Activated naive CD8-positive, alpha-beta T cell treated with anti-CD3 and anti-CD28 coated beads, Interleukin-2, amount 10 ng/mL, durations not matched to agents 7 days and 5 days (primary cell): ENCODE measurements at places on chromosomes 11 and 22. TPM values are rescaled to one million over a fixed set of nuclear protein-coding genes. Genes with fewer than 3 reads are reported as not detected.

DNA sequence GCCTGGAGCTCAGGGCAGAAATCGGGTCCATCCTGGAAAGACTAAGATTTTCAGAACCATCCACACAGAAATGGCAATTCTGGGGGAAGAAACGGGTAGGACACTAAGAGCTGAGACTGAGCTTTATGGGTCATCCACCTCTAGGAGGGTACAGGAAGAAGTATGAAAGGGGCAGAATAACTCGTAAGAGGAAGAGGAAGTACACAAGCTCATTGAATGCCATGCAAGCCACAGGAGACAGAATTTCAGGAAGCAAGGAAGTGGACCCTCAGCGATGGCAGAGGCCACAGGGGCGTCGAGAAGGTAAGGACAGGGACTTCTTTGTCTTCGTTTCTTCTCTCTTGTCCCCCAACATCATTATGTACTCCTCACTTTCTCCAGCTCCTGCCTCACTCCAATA, 169.6 kb downstream of the MAML2 start:
- peak overlapping the region; percentile 48 for H3K27ac ChIP-seq
- no peak for DNase-seq
- H3K4me3 ChIP-seq: peak overlapping the region; percentile 39
- peaks cover 44% of the 10 kb centered on the region for H3K36me3 ChIP-seq
- peaks cover 29% of the 10 kb centered on the region for H3K4me1 ChIP-seq
- H3K27me3 ChIP-seq: no peaks in the 10 kb centered on the region

- H3K36me3 ChIP-seq: peaks cover 26% of the 10 kb centered on the region
- no peak overlapping the region for H3K4me3 ChIP-seq
- peak overlapping the region; percentile 28 for H3K27ac ChIP-seq
- no peak for DNase-seq
These were observed 21.9 kb downstream of the IGSF9B start for GRCh38 chr11:133934599-133935550.

GRCh38 chr11:16897470-16898061, 116.6 kb downstream of the PLEKHA7 start:
- peaks cover 3% of the 10 kb centered on the region for H3K36me3 ChIP-seq
- H3K4me1 ChIP-seq: peaks cover 13% of the 10 kb centered on the region
- H3K27me3 ChIP-seq: no peaks in the 10 kb centered on the region
- H3K4me3 ChIP-seq: no peak overlapping the region

DNA sequence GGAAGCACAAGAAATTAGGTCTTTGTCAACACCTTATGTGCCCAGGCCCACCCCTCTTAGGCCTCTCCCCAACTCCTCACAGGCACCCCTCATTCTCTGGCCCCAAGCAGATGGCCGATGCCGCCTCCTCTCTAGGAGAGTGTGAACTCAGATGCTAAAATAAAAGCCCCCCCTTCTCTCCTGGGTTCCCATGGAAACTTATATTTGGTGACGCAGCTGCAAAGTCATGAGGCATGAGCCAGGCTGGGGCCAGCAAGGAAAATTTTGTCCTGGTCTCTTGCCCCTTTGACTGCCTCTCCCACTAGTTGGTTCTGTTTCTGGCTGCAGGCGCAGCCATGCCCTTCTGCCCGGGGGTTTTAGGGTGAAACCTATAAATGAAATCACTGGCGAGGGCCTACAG, 11.8 kb downstream of the RCOR2 start:
- no peak overlapping the region for H3K27ac ChIP-seq
- no peak overlapping the region for H3K4me3 ChIP-seq
- H3K36me3 ChIP-seq: peaks cover 20% of the 10 kb centered on the region

The KRTAP5-2 gene
- total RNA-seq: not detected

The UPK3A gene
- total RNA-seq: not detected

The CNIH2 gene
- 2.7 TPM for total RNA-seq

DNA sequence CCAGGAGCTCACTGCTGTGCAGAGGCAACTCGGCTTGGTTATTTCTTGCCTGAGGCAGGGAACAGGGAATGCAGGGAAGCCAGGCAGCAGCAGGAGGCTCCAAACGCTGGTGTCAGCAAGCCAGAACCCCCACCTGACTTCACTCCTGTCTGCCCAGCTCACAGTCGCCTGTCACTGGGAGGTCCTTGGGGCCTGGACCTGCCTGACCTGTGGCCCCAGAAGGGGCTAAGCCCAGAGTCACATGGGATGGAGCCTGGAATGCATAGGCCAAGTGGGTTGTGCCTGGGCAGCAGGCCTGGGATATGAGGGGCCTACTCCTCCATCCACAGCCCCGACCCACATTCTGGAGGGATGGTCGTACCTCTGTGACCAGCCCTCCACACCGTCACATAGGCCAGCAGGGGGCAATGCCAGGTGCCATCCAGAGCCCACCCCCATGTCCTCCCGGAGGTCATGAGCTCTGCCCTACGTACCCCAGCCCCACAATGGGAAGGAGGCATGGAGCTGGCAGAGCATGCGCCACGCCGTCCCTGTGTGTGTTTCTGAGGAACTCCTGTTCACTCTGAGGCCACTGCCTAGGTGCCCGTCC, 5.2 kb downstream of the RASSF7 start:
- H3K27me3 ChIP-seq: no peaks in the 10 kb centered on the region
- H3K27ac ChIP-seq: no peak overlapping the region
- DNase-seq: no peak
- H3K36me3 ChIP-seq: peaks cover 7% of the 10 kb centered on the region

DNA sequence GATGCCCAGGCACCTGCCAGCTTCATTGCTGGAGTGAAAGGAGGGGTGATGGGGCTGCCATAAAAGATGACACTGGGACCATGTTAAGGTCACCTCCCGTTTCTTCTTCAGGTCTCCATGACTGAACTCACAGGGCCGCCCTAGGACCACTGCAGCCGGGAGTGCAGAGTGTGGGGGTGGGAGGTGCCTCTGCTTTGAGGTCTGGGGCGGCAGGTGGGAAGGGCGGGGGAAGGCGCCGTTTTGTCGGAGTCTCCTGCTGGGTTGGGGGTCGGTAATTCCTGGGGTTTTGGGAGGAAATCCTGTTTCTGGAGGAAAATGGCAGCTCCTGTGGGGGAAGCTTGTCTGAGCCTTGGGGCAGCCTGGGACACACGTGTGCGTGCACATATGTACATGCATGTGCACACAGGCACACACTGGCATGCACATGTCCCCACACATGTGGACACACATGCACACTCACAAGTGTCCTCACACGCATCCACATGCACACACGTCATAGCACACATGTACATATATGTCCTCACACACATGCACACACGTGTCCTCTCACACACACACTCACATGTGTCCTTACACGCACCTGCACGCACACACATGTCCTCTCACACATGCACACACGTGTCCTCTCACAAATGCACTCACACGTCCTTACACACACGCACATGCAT, 990.9 kb downstream of the BRD1 start:
- no peaks in the 10 kb centered on the region for H3K27me3 ChIP-seq
- H3K27ac ChIP-seq: no peak overlapping the region
- H3K36me3 ChIP-seq: no peaks in the 10 kb centered on the region
- no peaks in the 10 kb centered on the region for H3K4me1 ChIP-seq
- DNase-seq: no peak

The FAM180B gene
- total RNA-seq: not detected

DNA sequence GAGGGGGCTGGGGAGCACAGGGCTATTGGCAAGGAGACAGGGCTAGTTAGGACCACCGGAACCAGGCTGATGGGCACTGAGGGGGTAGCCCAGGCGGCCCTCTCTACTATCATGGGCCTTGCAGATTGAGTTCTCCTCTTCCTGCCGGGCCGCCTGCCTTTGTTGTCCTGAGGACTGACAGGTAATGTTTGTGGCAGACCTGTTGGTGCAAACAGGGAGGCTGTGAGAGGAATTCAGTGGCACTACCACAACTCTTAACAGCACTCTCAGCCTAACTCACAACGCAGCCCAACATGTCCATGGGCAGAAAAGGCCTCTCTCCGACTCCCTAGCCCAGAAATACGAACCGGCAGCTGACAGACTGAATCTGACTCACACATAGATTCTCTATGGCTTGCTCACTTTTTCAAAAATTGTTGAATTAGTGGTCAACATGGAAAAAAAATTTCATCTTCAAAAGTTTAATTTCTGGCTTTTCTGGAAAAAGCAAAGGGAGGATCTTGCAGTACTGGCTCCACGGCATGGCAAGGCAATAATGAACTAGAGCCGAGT, 11.4 kb downstream of the KCNJ5 start:
- peaks cover 5% of the 10 kb centered on the region for H3K4me1 ChIP-seq
- no peak for DNase-seq
- H3K4me3 ChIP-seq: no peak overlapping the region
- H3K27ac ChIP-seq: no peak overlapping the region

- peaks cover 8% of the 10 kb centered on the region for H3K4me1 ChIP-seq
- no peaks in the 10 kb centered on the region for H3K36me3 ChIP-seq
- H3K27me3 ChIP-seq: peaks cover 23% of the 10 kb centered on the region
- H3K27ac ChIP-seq: no peak overlapping the region
These were observed 36.6 kb downstream of the RPS6KA4 start for GRCh38 chr11:64395545-64396078.

- DNase-seq: no peak
- no peaks in the 10 kb centered on the region for H3K4me1 ChIP-seq
- peaks cover 7% of the 10 kb centered on the region for H3K27me3 ChIP-seq
- H3K27ac ChIP-seq: no peak overlapping the region
- no peak overlapping the region for H3K4me3 ChIP-seq
- H3K36me3 ChIP-seq: no peaks in the 10 kb centered on the region
These were observed 42.4 kb downstream of the GLYATL2 start for GRCh38 chr11:58801974-58802545.

The KIF18A gene
- total RNA-seq: 21.6 TPM

The ANKK1 gene
- total RNA-seq: 1.9 TPM

The JHY gene
- total RNA-seq: 5.5 TPM

DNA sequence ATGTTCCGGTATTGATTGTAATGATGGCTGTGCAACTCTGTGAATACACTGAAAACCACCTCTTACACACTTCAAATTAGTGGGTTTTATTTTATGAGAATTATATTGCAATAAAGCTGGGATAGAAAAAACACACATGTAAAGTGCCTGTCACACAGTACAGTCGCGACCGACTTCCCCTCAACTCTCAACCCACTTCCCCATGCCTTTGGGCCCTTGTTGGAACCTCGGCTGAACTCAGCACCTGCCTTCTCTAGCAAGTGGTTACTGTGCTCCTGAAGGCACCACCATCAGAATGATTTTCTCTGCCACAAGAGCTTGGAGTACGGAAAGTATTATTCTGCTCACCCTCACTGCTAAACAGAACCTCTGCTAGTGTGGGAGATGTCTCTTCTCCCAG, 13.5 kb downstream of the KCNJ1 start:
- no peaks in the 10 kb centered on the region for H3K27me3 ChIP-seq
- H3K4me3 ChIP-seq: no peak overlapping the region
- H3K36me3 ChIP-seq: no peaks in the 10 kb centered on the region
- H3K4me1 ChIP-seq: peaks cover 2% of the 10 kb centered on the region

The OR4A16 gene
- total RNA-seq: not detected

The DEUP1 gene
- total RNA-seq: not detected

DNA sequence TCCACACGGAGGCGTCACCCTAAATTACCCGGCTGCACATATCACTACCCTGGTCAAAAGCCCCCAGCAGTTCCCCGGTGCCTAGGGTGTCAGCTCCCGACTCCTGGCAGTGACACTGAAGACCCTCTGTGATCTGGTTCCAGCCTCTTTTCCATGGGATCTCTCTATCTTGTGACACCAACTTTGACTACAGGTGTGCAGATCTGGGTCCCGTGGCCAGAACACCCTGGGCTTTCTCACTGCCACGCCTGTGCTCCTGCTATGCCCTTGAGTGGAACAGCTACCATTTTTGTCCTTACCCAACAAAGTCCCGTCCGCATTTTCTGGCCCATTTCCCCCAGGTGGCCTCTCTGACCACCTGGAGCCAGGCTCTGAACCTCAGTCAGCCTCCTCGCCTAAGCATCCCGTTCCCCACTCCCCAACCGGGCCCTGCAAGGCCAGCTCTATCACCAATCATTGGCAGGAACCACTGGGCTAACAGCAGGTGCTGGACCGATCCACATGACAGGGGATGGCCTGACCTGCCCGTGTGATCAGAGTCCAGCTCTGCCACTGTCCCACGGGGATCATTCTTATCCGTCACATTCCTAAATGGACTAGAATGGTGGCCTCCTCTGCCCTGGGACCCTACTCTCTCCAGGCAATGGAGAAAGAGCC, 20.7 kb upstream of the CBX7 start:
- no peak overlapping the region for H3K4me3 ChIP-seq
- H3K4me1 ChIP-seq: peaks cover 34% of the 10 kb centered on the region
- no peaks in the 10 kb centered on the region for H3K36me3 ChIP-seq

DNA sequence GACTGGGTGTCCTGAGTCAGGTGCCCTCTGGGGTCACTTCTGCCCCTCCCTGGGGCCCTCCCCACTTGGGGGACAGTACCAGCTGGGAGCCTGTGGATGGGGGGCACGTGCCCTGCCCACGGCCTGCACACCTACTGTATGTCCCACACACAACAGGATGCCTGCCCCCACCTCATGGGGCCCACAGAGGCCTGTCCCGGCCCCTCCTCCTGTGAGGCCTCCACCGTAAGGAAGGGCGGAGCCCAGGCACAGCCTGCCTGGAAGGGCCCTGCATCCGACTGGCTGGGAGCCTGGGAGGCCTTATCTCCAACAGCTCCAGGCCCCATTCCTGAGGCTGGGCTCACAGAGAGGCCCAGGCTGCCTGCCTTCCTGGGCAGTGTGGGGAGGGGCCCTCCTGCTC, 47.8 kb downstream of the BRSK2 start:
- no peaks in the 10 kb centered on the region for H3K36me3 ChIP-seq
- H3K4me3 ChIP-seq: no peak overlapping the region
- no peak overlapping the region for H3K27ac ChIP-seq
- no peak for DNase-seq
- H3K27me3 ChIP-seq: no peaks in the 10 kb centered on the region
- no peaks in the 10 kb centered on the region for H3K4me1 ChIP-seq

DNA sequence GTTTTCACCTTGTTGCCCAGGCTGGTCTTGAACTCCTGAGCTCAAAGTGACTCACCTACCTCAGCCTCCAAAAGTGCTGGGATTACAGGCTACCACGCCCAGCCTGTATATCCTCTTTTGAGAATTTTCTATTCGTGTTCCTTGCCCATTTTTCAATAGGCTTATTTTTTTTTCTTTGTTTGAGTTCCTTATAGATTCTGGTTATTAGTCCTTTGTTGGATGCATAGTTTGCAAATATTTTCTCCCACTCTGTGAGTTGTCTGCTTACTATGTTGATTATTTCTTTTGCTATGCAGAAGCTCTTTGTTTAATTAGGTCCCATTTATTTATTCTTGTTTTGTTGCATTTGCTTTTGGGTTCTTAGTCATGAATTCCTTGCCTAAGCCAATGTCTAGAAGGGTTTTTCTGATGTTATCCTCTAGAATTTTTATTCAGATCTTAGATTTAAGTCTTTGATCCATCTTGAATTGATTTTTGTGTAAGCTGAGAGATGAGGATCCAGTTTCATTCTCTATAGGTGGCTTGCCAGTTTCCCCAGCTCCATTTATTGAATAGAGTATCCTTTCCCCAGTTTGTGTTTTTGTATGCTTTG, 17.7 kb upstream of the ZBED5 start:
- no peak overlapping the region for H3K27ac ChIP-seq
- H3K36me3 ChIP-seq: peaks cover 24% of the 10 kb centered on the region

DNA sequence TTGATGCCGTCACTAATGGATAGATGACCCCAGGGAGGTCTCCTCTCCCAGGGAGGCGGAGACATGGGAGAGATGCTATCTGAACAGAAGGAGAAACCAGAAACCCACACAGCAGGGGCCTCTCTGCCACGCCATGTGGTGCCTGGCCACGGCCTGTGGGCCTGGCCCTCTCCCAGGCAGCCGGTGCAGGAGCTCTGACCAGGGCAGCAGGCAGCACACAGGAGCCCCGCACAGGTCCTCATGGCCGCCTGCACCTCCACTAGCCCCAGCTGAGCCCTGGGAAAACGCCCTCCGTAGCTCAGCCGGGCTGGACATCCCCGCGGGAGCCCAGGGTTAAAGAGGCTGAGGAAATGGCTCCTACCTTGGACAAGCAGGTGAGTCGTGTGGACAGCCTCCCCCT, 19.8 kb downstream of the IGSF9B start:
- peaks cover 41% of the 10 kb centered on the region for H3K36me3 ChIP-seq
- no peak overlapping the region for H3K4me3 ChIP-seq
- peaks cover 17% of the 10 kb centered on the region for H3K4me1 ChIP-seq
- no peak for DNase-seq
- H3K27me3 ChIP-seq: no peaks in the 10 kb centered on the region
